Activated gamma-delta T cell treated with anti-CD3 and anti-CD28 coated beads, Interleukin-2, amount 50 U/mL, for 16 hours (primary cell): ENCODE measurements at places on chromosomes 7 and 10.

DNA sequence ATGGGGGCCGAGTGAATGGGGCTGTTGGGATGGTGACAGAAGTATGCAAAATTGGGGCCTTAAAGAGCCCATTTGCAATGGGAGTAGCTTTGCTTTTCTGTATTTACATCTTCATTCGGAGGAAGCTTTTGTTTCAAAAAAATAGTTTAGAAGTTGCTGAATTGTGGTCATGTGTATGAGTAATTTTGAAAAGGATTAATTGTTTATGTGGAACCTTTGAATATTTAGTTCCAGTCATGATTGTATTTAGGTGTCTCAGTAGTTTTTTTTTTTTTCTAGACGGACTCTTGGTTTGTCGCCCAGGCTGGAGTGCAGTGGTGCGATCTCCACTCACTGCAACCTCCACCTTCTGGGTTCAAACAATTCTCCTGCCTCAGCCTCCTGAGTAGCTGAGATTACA, 37.2 kb downstream of the RBM33 start:
- DNase-seq, result no peak

DNA sequence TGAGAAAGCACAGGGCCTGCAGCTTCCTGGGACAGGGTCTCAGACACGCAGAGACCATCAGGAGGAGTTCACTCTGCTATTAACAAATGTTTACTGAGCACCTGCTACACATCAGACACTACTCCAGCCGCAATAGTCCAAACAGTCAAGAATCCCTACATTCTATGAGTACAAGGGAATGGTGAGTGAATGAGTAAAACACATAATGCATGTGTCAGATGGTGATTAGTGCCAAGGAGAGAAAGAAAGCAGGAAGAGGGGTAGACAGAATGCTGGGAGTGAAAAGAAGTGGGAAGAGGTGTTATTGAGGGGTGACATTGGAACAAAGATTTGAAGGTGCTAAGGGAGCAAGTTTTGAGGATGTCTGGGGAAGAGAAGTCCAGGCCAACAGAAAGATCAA, 634.2 kb upstream of the GALNT17 start:
- DNase-seq, result no peak

DNA sequence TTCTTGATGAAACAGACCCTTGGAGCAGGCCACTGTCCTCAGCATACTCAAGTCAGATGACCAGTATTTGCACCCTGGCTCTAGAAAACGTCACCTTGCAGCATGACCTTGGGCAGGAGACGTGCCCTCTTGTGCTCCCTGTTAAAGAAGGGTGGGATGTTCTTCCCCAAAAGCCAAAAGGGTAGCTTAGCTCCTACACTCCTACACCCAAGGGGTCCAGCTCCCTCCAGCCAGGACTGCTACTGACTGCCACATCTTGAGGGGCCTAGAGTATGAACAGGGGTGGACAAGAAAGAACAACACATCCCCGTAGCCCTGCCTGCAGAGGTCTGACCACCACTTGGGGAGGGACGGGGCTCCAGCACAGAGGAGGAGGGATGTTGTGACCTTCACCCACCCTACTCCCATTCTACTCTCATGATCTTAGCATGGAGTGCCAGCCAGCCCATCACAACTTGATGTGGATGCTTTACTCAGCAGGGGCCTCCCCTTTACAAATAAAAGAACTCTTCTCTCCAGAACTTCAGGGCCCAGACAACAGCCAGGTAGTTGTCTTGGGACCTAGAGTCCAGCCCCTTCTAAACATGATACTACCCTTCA, 165.3 kb upstream of the ZMIZ1 start:
- no peak for DNase-seq

- no peak for DNase-seq
Observed at GRCh38 chr7:104207348-104207730, 474 bp downstream of the ORC5 start.

GRCh38 chr7:43884209-43884608, 14.9 kb upstream of the MRPS24 start:
- DNase-seq, result no peak

DNA sequence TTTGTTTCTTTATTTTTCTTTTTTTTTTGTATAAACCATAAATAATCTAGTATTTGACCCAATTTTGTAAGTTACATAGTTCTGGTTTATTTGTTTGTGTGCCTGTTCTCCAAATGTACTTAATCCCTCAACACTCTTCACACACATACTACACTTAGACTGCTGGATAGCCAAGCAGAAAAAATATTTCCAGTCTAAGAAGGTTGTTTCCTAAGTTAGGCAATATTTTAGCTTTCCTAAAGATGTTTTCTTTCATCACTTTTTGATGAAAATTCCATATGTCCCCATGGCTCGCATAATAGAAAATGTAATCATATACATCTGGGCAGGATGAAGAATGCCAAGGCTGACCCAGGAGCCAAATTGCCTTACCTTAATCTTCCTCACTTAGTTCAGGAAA, 105.3 kb downstream of the PPP1R3A start:
- DNase-seq, result no peak

- no peak for DNase-seq
Observed at GRCh38 chr10:125037145-125037877, 95.4 kb downstream of the ZRANB1 start.

DNA sequence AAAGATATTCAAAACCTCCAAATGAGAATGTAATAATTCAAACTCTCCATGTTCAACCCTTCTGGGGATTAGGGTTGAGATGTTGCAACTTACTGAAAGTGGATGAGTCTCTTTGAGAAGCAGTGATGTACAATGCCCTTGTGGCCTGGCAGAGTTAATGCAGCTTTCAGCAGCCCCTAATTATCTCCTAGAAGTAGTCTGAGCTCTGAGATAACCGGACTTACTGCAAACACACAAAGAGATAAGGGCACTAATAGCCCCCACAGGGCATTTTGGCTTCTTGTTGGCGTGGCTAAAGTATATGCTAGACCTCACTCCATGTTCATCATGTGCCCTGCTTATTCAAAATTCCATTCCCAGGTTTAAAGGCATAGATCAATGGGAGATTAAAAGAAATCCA, 404.7 kb downstream of the NEBL start:
- no peak for DNase-seq

DNA sequence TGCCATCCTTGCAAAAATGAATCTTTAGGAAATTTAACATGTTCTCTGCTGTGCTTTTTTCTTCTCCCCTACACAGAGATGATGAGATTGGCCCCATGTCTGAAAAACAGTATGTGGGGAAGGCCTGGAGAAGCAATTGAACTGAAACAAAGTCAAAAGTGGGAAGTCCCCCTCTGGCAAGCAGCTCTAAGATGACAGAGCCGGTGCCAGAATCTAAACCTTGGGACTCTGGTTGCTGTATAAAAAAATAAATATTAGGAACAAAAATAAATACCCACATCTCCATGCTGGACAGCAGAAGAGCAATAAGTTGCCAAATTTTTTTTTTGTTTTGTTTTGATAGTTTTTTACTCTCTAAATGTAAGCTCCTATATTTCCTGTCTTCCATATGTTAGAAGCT, 51.8 kb upstream of the TRIL start:
- DNase-seq, result no peak

- DNase-seq, result no peak
Observed at GRCh38 chr7:136890399-136890798, 21.9 kb downstream of the CHRM2 start.

DNA sequence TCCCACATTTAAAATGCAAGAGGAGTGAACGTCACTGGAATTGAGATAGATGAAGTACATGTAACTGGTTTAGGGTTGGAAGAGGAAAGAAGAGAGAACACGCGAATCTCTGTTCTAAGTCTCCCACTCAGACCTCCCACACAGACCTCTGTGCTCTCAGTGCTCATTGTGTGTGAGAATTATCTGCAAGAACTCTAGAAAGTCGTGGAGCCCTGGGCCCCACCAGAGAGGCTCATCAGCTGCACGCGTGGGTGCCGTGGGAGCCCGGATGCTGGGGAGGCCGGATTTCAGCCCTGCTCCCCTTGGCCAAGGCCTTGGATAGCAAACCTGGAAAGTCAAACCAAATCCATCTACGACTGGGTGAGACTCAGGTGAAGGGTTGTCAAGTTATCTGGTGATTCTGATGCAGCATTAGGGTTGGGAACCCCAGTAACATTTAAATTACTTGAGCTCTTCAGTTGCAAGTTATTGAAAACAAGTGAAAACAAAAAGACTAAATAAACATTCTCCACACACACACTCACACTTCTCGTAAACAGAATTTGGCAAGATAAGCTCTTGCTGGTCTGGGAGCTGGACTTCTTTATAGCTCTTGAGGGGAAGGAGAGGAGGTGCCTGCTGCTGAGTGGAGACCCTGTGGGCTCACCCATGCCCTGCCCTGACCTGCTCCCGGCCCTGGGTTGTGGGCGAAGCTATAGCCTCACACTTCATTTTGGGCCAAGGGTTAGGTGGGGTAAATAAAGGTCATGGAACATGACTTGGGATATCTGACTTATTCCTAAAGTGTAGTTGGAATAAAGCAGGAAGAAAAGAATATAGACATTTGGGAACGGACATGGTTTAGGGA, 250.3 kb downstream of the ADARB2 start:
- DNase-seq, result no peak

GRCh38 chr10:102777711-102778453, 34.1 kb downstream of the WBP1L start:
- no peak for DNase-seq

DNA sequence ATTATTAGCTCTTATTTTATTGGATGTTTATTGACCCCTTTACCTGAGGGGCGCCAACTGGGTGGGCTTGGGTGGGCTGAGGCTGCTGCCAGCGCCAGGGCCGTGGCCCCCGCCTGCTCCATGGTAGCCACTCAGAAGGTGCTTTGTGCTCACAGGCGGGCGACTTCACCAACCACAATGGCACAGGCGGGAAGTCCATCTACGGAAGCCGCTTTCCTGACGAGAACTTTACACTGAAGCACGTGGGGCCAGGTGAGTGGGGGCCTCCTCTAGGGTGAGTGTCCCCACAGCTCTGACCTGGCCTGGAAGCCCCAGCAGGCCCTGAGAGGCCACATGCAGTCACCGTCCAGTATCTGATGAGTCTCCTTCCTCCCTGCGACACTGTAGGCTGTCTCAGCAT, 4.1 kb downstream of the PPIF start:
- DNase-seq, result no peak
